ENCODE measurements at places on chromosomes 2 and 18. TPM values are rescaled to one million over a fixed set of nuclear protein-coding genes. Genes with fewer than 3 reads are reported as not detected.

The MLPH gene
- 7.3 TPM for total RNA-seq

The ADRA2B gene
- total RNA-seq = 1.2 TPM

- DNase-seq = no peak
Observed at GRCh38 chr18:62449490-62450104, 73.2 kb upstream of the ZCCHC2 start.

The RAB27B gene
- total RNA-seq = 0.93 TPM

- DNase-seq = no peak
Observed at GRCh38 chr2:180040146-180040925, 33.2 kb upstream of the CWC22 start.

GRCh38 chr2:202643012-202643858, 8.5 kb downstream of the FAM117B start:
- DNase-seq = no peak

DNA sequence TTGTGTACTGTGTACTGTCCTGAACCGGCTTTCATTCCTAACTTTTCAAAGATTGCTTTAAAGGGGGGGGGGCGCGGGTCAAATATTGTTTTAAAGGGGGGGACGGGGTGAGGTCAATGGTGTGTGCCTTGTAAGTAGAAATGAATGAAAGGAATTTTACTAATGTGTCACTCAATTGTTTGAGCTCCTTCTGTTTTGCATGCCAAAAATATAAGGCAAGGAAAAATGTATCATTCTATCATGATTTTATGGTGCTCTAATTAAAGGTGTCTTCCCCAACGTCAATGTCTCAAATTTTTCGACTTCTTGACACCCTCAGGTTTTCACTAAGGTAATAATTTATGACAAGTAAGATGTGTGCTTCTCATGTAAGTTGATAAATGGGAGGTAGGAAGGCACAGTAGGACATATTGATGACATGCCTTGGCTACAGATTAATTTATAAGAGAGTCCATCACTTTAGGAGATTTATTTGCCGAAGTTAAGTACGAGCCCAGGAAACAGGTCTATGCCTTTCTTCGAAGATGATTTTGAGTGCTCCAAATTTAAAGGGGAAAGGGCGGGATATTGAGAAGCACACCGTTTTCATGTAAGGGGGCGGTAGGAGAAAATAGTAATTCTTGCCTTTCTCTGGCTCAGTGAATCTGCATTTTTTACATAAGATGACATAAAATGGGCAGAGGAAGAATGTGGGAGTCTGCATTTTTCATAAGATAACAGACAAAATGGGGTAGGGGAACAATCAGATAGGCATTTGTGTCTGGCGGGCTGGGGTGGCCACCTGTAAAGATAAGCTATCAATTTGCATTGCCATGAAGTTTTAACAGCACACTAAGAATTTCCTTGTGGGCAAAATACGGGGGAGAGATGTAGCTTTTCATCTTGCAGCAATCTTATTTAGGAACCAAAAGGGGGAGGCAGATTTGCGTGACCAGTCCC, 1.2 kb upstream of the TRAPPC8 start:
- DNase-seq = no peak

The C2orf72 gene
- not detected for total RNA-seq

The AKAIN1 gene
- not detected for total RNA-seq

The ATOH8 gene
- 69.4 TPM for total RNA-seq

The RSAD2 gene
- 5.2 TPM for total RNA-seq
